ENCODE measurements at places on chromosomes 7 and 10.

- no peak overlapping the region for H3K27ac ChIP-seq
- H3K36me3 ChIP-seq = no peaks in the 10 kb centered on the region
- H3K4me1 ChIP-seq = no peaks in the 10 kb centered on the region
Measured at GRCh38 chr7:20862554-20862953, 75.9 kb upstream of the SP8 start.

DNA sequence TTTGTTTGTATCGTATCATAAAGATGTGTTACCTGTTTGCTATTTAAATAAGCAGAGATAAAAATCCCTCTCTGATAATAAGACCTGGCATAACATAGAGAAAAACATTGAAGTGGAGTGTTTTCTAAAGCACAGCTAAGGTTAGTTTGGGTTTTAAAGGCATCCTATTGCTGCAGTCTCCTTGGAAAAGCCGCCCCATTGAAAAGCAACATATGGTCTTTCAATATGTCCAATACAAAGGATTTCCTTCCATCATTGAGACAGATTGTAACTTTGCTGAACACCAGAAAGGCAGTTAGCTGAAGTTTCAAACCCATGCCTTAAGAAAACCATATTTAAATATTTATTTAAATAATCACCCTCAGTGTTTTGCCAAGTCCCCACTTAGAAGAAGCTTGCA lies 898.5 kb upstream of the KCND2 start:
- no peaks in the 10 kb centered on the region for H3K36me3 ChIP-seq
- no peak for DNase-seq
- no peak overlapping the region for H3K27ac ChIP-seq
- H3K27me3 ChIP-seq = no peaks in the 10 kb centered on the region
- no peak overlapping the region for H3K4me3 ChIP-seq
- no peaks in the 10 kb centered on the region for H3K4me1 ChIP-seq

GRCh38 chr10:91593834-91594233 lies 39.0 kb downstream of the PPP1R3C start:
- H3K36me3 ChIP-seq = no peaks in the 10 kb centered on the region
- H3K27ac ChIP-seq = no peak overlapping the region
- H3K4me3 ChIP-seq = no peak overlapping the region
- DNase-seq = no peak
- H3K27me3 ChIP-seq = peaks cover 44% of the 10 kb centered on the region
- H3K4me1 ChIP-seq = no peaks in the 10 kb centered on the region

DNA sequence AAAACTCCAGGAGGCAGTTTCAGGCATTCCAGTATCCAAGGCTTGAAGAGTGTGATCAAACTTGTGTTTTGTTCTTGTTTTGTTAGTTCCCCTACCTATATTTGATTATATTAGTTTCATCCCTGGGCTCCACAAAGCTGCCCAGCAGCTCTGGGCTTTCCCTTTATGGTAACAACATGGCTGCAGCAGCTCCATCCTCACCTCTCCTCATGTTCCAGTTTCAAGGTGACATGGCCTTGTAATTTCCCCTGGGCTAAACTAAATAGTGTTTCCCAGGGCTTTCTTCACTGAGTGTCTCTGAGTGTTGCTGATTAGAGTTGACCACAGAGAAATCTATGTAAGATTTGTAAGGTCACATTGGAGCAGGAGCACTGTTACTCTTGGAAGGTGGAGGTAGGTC lies 83.4 kb downstream of the MACC1 start:
- no peaks in the 10 kb centered on the region for H3K4me1 ChIP-seq
- no peaks in the 10 kb centered on the region for H3K27me3 ChIP-seq
- H3K36me3 ChIP-seq = no peaks in the 10 kb centered on the region
- H3K27ac ChIP-seq = no peak overlapping the region
- DNase-seq = no peak
- no peak overlapping the region for H3K4me3 ChIP-seq

DNA sequence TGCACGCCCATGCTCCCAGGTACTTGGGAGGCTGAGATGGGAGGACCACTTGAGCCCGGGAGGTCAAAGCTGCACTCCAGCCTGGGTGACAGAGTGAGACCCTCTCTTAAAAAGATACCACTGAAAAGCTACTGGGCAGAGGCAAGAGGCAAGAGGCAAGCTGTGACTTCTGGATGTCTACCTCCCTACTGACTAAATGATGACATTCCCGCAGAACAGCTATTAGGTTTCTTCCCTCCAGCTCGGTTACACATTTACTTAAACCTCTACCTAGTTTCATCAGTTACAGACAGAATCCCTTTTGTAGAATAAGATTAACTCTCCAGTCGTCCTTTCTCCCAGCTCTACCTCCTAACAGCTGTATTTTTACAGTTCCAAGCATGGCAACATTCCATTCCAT lies 21.2 kb downstream of the RHEB start:
- no peaks in the 10 kb centered on the region for H3K4me1 ChIP-seq
- no peak overlapping the region for H3K27ac ChIP-seq
- H3K36me3 ChIP-seq = peaks cover 10% of the 10 kb centered on the region
- no peaks in the 10 kb centered on the region for H3K27me3 ChIP-seq
- DNase-seq = no peak
- H3K4me3 ChIP-seq = no peak overlapping the region

GRCh38 chr7:83956104-83956503 lies 238.5 kb downstream of the SEMA3A start:
- no peaks in the 10 kb centered on the region for H3K27me3 ChIP-seq
- no peaks in the 10 kb centered on the region for H3K36me3 ChIP-seq
- no peak overlapping the region for H3K27ac ChIP-seq
- H3K4me3 ChIP-seq = no peak overlapping the region
- no peak for DNase-seq

GRCh38 chr10:123496996-123497660 lies 169.0 kb upstream of the GPR26 start:
- no peak overlapping the region for H3K27ac ChIP-seq
- H3K27me3 ChIP-seq = peaks cover 15% of the 10 kb centered on the region
- no peak for DNase-seq
- no peaks in the 10 kb centered on the region for H3K4me1 ChIP-seq
- H3K4me3 ChIP-seq = no peak overlapping the region

DNA sequence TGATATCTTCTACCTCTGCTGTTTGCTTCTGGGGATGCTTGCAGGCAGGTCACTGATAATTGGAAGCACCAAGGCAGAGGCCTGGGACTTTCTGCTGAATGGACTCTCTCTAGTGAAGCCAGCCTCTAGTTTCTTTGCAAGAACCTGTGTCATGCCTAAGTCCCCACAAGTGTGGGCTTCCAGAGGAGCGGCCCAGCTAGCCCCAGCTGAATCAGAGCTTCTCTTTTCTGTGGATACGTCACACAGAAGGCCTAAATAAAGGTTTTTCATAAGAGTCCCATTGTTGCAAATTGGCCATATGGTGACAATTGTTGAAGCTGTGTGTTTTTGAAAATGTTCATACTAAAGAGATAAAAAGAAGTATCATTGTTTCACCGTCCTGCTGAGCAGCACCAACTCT lies 6.8 kb upstream of the OPALIN start:
- no peaks in the 10 kb centered on the region for H3K36me3 ChIP-seq
- H3K27me3 ChIP-seq = no peaks in the 10 kb centered on the region
- H3K4me3 ChIP-seq = no peak overlapping the region
- H3K4me1 ChIP-seq = no peaks in the 10 kb centered on the region
- DNase-seq = no peak
- no peak overlapping the region for H3K27ac ChIP-seq

DNA sequence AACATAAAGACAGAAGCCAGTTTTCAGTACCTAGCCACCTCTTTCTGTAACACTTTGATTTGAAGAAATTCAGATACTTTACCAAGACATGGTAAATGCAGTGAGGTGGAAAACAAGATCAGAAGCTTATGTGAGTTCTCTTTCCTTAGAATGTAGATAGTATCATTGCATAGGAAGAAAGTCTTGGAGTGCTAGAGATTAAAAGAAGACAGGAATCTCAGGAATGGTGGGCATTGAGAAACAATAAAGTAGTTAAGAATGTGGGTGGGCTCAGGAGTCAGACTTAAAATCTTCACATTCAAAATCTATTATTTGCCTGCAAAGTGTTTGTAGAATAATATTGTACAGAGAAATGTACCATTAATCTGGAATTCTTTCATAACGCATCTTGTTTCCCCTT lies 58.9 kb downstream of the POLL start:
- no peak for DNase-seq
- H3K36me3 ChIP-seq = peaks cover 4% of the 10 kb centered on the region
- no peak overlapping the region for H3K27ac ChIP-seq
- no peak overlapping the region for H3K4me3 ChIP-seq
- no peaks in the 10 kb centered on the region for H3K4me1 ChIP-seq

DNA sequence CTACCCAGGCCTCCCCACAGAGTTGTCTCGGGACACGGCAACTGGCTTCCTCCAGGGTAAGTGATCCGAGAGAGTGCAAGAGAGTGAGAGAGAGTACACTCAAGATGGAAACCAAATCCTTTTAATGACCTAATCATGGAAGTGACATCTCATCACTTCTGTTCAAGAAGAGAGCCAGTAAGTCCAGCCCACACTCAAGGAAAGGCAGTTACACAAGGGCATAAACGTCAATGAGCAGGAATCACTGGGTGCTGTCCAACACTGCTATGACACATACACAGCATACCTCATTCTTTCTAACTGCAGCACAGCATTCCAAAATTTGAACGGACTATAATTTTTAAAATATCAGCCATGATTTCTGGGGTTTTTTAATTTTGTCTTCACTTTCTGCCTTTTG lies 29.3 kb upstream of the OSBPL3 start:
- no peak overlapping the region for H3K4me3 ChIP-seq
- no peak for DNase-seq
- no peaks in the 10 kb centered on the region for H3K27me3 ChIP-seq
- no peaks in the 10 kb centered on the region for H3K4me1 ChIP-seq
- H3K27ac ChIP-seq = no peak overlapping the region

GRCh38 chr10:79139124-79139835 lies 70.5 kb downstream of the ZMIZ1 start:
- H3K4me1 ChIP-seq = peaks cover 59% of the 10 kb centered on the region
- no peak for DNase-seq
- H3K27ac ChIP-seq = peak overlapping the region; percentile 99
- peaks cover 50% of the 10 kb centered on the region for H3K36me3 ChIP-seq
- no peak overlapping the region for H3K4me3 ChIP-seq

DNA sequence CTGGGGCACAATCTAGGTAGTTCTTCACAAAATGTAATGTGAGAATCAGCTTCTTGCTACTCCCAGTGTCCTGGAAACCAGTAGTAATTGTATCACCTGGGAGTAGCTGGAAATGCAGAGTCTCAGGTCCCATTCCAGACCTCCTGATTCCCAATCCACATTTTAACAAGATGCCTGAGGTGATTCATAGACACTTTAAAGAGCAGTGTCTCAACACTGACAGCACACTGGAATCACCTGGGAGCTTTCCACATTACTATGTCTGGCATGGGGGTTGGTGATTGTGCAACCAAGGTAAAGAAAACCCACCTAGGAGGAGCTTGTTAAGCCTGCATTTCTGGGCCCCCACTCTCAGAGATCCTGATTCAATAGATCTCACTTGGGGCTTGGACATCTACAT lies 11.1 kb downstream of the DPY19L1 start:
- H3K27ac ChIP-seq = no peak overlapping the region
- no peak for DNase-seq
- no peaks in the 10 kb centered on the region for H3K27me3 ChIP-seq
- H3K4me3 ChIP-seq = no peak overlapping the region

- no peaks in the 10 kb centered on the region for H3K36me3 ChIP-seq
- no peaks in the 10 kb centered on the region for H3K27me3 ChIP-seq
- no peak overlapping the region for H3K4me3 ChIP-seq
- no peak for DNase-seq
Measured at GRCh38 chr7:29255199-29255878, 60.8 kb downstream of the CHN2 start.

DNA sequence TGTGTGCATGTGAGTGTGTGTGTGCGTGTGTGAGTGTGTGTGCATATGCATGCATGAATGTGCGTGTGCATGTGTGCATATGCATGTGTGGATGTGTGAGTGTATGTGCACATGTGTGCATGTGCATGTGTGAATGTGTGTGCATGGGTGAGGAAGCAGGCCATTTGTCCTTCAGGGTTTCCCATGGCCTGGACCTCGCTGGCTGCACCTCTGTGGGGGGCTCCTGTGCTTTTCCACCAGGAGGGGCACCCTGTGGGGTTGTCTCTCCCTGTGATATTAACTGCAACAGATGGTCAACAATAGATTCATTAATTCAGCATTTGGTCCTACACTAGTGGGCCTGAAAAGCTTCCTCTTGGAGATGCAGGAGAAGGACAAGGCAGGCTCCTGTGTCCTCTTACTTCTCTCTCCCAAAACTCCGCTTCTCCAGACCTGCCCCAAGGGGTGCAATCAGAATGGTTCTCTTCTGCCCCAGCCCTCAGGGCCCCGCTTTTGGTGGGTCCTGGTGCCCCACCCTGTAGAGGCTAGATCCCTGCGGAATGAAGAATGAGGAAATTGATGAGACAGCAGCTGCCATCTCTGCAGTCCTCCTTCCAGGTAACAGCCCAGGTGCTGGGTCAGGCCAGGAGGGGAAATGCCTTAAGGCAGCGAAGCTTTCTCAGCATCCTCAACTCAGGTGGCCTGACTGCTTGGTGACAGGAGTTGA lies 41.5 kb upstream of the NUB1 start:
- H3K4me3 ChIP-seq = no peak overlapping the region
- H3K36me3 ChIP-seq = no peaks in the 10 kb centered on the region
- DNase-seq = no peak
- H3K27ac ChIP-seq = no peak overlapping the region
